Aorta (tissue), 5 donors: ENCODE measurements at places on chromosomes 2 and 18. TPM values are rescaled to one million over a fixed set of nuclear protein-coding genes. Genes with fewer than 3 reads are reported as not detected.
A peak's percentile ranks its signal among the peaks of the same experiment; 100 is the strongest.

DNA sequence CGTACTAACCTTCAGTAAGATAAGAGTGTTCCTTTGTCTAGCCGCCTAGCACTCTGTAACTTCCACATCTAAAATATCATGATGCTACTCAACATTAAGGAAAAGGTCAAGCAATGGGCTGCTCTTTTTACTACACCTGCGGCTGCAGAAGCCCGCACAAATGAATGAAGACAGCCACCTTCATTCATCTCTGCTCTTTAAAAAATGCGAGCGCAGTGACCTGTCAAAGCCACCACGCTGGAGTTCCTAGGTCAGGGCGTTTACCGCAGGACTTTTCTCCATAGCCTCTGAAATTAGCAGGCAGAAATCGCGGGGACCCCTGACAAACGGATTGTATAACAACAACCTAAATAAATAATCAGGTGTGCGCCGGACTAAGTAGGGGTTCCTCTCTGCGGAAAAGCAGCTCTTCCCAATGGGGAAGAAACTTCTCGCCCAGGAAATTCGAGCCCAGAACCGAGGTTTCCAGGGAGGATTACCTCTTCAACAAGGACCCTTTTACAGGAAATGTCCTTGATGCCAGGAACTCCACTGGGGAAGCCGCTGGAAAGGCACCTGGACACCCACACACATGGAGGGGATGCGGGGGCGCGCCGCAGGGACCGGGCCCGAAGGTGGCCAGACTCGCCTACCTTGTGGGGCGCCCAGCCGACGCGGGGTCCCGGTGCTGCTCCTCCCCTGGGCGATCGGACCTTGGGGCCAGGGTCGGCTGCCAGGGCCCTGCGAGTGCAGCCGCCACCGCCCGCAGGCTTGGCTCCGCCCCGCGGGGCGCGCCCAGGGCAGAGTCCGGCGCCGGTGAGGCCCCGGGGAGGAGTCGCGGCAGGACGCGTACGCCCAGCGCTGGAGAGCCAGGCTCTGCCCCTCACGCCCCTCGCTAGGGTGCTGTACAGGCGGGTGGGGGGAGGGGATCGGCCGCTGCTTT is at the start of gene CCDC68:
Gene CCDC68, minus strand, starts transcription at position 758 of the 922 bp plus-strand sequence. CDS start 16,670 bp downstream, outside the sequence.
- no peak for DNase-seq

DNA sequence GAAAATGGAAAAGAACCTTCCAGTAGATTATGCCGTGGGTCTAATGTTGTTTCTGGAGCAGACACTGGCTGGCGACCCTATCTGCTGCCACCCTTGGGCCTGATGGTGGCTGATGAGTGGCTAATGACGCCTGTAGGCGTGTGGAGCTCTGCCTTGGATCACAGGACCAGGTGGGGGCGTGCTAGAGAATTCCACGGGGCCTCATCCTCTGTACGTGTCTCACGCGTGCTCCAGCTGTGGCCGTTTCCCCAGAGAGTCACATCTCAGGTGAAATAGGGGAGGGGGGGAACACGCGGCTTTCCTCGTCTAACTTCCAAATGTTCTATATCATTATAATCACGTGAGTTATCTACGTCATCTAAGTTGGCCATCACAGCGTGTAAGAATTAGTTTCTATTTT is 160.9 kb upstream of the SMIM21 start:
- DNase-seq: no peak

GRCh38 chr18:3340682-3341097 is 78.8 kb downstream of the MYL12B start:
- no peak for DNase-seq

DNA sequence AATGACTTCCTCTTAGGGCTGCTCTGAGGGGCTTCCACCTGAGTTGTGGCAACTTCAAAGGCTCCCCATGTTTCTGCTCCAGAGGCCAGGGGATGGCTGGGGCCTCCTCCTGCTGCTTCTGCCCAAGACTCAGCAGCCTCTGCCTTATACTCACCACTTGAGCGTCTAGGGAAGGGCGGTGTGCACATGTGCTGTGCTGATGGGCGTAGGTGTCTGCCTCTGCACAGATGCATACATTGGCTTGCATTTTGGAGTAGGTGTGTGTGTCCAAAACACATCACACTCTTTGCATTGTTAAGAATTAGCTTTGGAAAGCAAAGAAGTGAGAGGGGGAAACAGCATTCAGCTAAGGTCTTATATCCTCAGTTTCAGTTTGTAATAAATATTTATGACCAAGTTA is 85.2 kb downstream of the EN1 start:
- DNase-seq: no peak

- no peak for DNase-seq
These were observed 166.7 kb downstream of the CLIP4 start for GRCh38 chr2:29281916-29282247.

GRCh38 chr2:161067846-161068350 is 92.3 kb upstream of the TANK start:
- no peak for DNase-seq

DNA sequence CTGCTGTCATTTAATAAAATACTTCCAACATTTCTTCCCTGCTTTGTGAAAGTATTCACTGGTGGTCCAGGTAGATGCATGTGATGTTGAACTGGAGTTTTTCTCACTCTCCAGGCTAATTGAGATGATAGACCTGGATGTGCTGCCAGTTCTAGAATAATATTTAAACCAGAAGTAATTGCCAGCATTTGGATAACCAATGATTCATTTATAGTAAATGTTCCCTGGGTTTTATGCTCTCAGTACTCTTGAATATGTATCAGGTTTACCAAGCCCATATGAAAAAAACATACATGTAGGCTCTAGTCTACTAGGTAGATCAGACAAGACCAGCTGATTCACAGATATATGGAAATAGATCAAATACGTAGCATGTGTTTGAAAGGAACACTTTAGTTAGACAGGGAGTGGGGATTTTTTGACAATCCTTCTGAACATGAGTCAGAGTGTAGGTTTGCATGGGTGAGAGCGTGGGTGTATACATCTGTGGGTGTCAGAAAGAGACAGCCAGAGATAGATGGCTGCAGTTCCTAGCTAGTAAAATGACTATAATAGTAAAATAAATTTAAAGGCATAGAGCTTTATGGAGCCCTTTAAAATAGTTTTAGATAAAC is 115.1 kb downstream of the NAB1 start:
- DNase-seq: no peak

DNA sequence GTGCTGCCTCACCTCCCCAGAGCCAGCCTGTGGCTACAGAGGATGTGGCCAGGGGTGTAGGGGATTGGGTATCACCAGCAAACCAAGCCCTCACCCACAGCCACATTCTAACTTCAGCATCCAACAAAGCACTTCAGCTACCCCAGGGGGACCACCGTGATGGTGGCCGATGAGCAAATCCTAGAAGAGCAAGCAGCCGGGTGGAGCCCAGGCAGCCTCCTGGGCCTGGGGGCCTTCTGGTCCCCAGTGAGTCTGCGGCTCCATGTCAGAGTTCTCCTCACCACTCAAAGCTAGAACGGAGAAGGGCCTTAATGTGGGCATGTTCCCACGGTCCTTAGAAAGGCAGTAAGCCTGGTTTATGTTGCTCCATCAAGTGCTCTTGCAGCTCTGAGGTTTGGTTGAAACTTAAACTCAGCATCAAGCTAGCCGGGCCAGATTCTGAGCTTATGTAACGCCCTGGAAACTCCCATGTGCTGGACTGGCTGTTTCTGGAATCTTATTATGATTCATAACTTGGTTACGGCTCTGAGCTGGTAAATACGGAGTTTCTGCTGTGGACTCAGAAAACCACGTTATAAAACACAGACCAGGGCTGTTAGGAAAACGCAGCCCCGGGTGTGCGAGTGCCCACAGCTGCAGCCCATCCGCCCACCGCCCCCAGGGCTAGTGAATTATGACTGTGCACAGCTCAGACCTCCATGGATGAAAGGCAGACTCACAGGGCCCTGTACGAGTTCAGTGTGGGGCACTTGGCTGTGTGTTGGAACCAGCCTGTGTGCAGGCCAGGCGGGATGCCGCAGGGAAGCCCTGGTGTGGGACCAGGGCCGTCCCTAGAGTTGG is 99.8 kb downstream of the SEPTIN10 start:
- DNase-seq: no peak

DNA sequence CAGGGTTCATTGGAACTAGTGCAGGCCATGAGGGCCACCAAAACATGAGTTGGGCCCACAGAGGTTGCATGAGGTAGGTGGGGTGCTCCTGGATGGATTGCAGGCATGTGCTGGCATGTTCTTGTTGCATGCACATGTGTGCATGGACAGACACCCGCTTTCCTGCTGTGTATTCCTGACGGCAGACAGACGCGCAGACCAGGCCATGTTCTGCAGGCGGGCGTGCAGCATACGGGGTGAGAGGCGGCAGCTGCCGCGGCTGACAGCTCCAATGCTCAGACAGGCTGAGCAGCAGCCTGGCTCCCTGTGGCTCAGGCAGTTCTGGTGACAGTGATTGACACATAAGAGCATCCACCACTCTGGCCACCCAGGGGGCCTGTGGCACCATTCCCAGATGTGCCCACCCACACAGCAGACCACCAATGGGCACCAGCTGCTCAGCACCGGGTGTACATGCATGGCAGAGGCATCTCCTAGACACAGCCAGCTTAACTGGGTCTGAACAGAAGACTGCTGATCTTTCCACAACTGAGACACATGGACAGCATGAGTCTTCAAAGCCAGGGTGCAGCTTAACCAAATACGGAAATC is 21.2 kb downstream of the HS1BP3 start:
- DNase-seq: peak; percentile 60

- no peak for DNase-seq
These were observed 15.7 kb upstream of the FZD7 start for GRCh38 chr2:202017940-202018339.

- no peak for DNase-seq
These were observed 41.7 kb downstream of the SUMO1 start for GRCh38 chr2:202196727-202197126.

DNA sequence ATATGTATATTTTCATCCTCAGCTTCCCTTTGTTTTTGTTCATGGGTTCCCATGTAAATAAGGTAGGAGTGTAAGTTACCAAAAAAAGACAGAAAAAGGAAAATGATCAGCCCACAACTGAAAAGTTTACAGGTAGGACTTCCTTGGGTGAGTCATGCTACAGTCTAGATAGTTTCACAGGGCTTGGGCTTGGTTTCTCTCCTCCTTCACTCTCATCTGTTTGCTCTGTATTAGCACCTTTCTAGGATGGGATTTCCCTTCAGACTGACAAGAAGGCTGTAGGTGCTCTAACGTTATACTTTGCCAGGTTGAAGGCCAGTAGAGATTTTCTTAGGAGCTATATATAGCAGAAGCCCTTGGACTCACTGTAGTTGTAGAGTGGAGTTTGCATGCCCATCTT is 57.9 kb downstream of the FAM171B start:
- DNase-seq: no peak

- no peak for DNase-seq
These were observed 147.8 kb downstream of the EXOC6B start for GRCh38 chr2:72678024-72678423.

DNA sequence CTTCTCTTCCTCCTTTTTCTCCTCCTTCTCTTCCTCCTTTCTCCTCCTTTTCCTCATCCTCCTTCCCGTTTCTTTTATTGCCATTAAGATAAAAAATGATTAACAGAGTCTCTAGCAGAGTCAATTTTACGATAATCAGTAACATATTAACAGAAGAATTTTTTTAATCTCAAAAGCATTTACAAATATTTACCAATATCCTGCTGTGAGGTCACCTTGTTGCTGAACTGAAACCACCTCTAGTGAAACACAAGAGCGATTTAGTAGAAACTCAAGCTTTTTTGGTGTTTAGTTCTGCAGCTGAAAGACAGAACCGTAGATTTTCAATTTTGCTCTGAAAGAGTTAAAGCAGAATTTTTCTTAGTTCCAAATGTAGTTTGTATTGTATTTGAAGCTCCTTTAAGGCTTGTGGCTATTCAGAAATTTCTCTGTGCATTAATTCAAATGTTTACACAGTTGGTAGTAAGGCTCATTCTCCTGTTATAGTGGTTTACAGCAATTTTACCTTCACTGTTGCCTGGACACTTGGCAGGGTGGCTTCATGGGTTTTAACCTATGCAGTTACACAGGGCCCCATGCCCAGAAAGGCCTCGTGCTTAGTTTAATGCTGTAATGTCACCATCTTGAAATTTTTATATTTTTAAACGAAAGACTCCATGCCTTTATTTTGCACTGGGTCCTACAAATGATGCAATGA is 1106.6 kb upstream of the FAM98A start:
- DNase-seq: no peak

- DNase-seq: no peak
These were observed at the start of gene CCDC141 for GRCh38 chr2:179049546-179050311. Gene CCDC141 (minus strand): TSS chr2:179050137. CDS start chr2:179049941, 196 bp downstream.

- DNase-seq: no peak
These were observed 352.4 kb upstream of the SMIM21 start for GRCh38 chr18:75779910-75780309.

- no peak for DNase-seq
These were observed 114.6 kb downstream of the VIT start for GRCh38 chr2:36811071-36811470.

DNA sequence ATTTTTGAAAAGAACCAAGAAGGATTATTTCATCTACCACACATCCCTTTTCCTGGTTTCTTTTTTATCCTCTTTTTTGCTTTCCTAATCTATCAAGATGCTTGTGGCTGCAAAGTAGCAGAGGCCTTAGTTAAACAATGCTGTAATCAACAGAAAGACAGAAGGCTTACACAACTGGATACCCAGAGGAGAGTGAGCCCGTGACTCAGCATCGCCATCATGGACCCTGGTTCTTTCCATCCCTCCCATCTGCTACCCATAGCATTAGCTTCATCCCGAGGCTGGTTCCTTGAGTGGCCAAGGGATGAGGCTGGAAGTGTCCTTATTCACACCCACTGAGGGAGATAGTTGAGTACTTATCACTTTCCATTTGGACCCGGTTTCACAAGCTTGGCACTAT is 7.5 kb upstream of the HAAO start:
- no peak for DNase-seq

DNA sequence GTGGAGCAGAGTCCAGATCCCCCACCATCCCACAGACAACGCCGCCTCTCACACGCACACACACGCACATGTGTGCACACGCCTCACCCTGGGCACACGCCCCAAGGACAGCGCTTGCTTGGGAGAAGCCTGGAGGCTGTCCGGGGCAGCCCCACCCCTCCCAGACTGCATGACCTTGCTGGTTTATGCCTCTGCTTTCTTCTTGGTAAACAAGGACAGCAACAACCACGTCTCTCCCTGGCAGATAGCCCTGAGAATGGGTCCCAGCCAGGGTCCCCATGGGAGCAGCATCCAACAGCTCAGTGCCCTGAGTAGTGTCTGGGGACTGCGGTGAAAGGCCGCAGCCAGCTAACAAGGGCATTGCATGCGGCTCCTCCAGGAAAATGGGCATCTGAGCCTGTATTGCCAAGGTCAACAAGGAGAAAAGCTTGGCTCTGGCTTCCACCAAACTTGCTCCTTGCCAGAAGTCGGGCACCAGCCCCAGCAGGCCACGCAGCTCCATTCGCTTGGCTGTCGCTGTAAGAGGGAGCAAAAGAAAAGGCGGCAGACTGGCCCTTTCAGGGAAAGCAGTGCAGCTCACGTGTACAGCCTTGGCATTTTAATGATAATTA is 234.6 kb downstream of the EIPR1 start:
- no peak for DNase-seq

Gene SMYD5
- total RNA-seq: 17.9 TPM

Gene CMPK2
- total RNA-seq: 5.3 TPM

Gene HRH4
- total RNA-seq: 0.10 TPM

Gene TRIM43
- total RNA-seq: not detected

Gene ICOS
- total RNA-seq: 0.49 TPM

Gene NAGK
- total RNA-seq: 141 TPM

Gene DCDC2C
- not detected for total RNA-seq

Gene REG3G
- total RNA-seq: 0.96 TPM

Gene ALPP
- total RNA-seq: not detected

Gene SLC4A3
- total RNA-seq: 5.4 TPM
